ENCODE measurements at places on chromosomes 1 and 21.
A peak's percentile ranks its signal among the peaks of the same experiment; 100 is the strongest.

DNA sequence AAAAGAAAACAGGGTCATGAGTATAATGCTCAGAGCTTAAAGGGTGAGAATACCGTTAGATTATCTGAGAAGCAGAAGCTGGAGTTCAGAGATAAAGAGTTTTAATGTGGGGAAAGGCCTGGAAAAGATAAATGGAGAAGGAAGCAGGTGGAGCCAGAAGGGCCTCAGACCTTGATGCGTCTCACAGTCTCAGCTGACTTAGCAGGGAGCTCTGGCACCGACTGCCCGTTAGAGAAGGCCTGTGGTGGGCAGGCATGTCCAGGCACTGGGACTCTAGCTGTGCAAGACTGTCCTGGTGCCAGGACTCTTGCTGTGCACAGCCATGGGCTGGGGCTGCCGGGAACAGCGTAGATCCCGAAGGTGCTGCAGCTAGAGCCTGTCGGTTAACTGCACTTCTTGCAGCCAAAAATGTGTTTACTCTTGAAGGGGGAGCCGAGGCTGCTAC is 3.8 kb upstream of the SLAMF9 start:
- H3K4me3 ChIP-seq, result no peak overlapping the region
- no peak overlapping the region for H3K27ac ChIP-seq
- DNase-seq, result no peak
- H3K27me3 ChIP-seq, result peaks cover 31% of the 10 kb centered on the region

GRCh38 chr1:230356190-230356589 is 69.9 kb downstream of the PGBD5 start:
- H3K4me3 ChIP-seq, result no peak overlapping the region
- no peaks in the 10 kb centered on the region for H3K36me3 ChIP-seq
- no peaks in the 10 kb centered on the region for H3K4me1 ChIP-seq
- no peaks in the 10 kb centered on the region for H3K27me3 ChIP-seq

DNA sequence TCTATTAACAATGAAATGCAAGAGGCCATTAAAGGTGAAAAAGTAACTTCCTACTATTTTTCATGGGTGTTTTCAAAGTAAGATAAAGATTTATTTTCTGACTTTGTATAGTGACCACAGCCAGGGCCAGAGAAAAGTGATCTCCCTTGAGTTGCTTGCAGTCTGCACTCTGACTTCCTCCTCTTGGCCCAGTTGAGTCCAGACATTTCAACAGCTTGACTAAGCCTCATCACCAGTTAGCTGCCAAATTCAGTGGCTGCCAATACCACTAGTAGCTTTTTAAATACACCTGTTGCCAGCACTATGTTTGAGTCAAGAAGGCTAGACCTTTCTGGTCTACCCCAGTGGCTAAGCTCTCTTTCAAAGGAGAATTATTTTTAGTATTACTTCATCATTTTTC is 3.7 kb upstream of the NEK7 start:
- peaks cover 13% of the 10 kb centered on the region for H3K4me1 ChIP-seq
- H3K4me3 ChIP-seq, result no peak overlapping the region
- H3K27ac ChIP-seq, result no peak overlapping the region
- no peak for DNase-seq

- H3K4me1 ChIP-seq, result peaks cover 13% of the 10 kb centered on the region
- H3K27me3 ChIP-seq, result peaks cover 18% of the 10 kb centered on the region
- DNase-seq, result no peak
- peak overlapping the region; percentile 92 for H3K27ac ChIP-seq
These were observed 163.2 kb upstream of the COL6A1 start for GRCh38 chr21:45818276-45818903.

GRCh38 chr1:107788206-107789202 is 176.5 kb downstream of the VAV3 start:
- no peaks in the 10 kb centered on the region for H3K36me3 ChIP-seq
- no peak for DNase-seq
- peak overlapping the region; percentile 74 for H3K4me3 ChIP-seq

DNA sequence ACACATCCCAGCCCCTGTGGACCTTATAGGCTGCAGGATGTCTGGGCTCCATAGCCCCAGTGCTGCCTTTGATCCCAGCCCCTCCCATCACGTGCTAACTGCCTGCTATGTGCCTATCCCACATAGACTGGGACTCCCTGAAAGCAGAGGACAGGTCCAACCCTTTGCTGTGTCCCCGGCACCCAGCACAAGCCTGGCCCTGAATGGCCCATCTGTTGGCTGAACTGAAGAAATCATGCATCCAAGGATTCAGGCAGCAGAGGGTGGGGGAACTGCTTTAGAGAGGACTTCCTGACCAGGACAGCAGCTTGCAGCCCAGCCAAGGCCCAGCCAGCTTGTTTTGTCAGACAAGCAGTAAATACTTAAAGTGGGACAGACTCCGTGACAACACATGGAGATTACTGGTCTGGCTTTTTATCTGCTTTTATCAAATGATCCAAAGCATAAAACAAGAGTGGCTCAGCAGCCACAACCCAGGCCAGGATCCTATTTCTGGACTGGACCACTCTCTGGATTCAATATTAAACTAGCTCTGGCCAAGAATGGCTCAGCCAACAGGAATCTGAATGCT is 69.3 kb downstream of the GLIS1 start:
- H3K27ac ChIP-seq, result no peak overlapping the region
- no peak for DNase-seq
- no peaks in the 10 kb centered on the region for H3K27me3 ChIP-seq
- no peaks in the 10 kb centered on the region for H3K4me1 ChIP-seq
- no peak overlapping the region for H3K4me3 ChIP-seq
- no peaks in the 10 kb centered on the region for H3K36me3 ChIP-seq

- H3K4me3 ChIP-seq, result no peak overlapping the region
- H3K4me1 ChIP-seq, result no peaks in the 10 kb centered on the region
- DNase-seq, result no peak
- no peaks in the 10 kb centered on the region for H3K36me3 ChIP-seq
These were observed 47.2 kb downstream of the KLHDC7A start for GRCh38 chr1:18527921-18528320.

GRCh38 chr1:231207437-231207836 is 33.6 kb upstream of the GNPAT start:
- no peak overlapping the region for H3K4me3 ChIP-seq
- no peaks in the 10 kb centered on the region for H3K4me1 ChIP-seq
- DNase-seq, result no peak
- H3K27me3 ChIP-seq, result peaks cover 8% of the 10 kb centered on the region

DNA sequence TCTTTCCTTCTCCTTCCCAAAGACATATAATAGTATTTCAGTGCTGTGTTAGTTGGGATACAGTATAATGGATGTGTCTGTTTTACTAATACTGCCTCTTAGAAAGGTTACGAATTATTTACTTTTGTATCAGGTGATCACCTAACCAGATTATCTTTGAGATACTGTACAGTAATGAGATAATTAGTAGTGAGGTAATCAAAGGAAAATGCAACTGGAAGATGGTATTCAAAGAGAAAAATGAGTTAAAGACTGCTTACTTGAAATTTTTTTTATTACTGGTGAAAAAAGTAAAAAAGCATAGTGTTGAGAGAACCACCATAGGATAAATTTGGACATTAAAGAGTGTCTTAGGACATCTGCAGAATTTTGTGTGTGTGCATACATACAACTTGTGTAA is 10.9 kb downstream of the SMG7 start:
- H3K36me3 ChIP-seq, result no peaks in the 10 kb centered on the region
- no peak overlapping the region for H3K27ac ChIP-seq
- peaks cover 64% of the 10 kb centered on the region for H3K4me1 ChIP-seq
- no peaks in the 10 kb centered on the region for H3K27me3 ChIP-seq
- no peak overlapping the region for H3K4me3 ChIP-seq

DNA sequence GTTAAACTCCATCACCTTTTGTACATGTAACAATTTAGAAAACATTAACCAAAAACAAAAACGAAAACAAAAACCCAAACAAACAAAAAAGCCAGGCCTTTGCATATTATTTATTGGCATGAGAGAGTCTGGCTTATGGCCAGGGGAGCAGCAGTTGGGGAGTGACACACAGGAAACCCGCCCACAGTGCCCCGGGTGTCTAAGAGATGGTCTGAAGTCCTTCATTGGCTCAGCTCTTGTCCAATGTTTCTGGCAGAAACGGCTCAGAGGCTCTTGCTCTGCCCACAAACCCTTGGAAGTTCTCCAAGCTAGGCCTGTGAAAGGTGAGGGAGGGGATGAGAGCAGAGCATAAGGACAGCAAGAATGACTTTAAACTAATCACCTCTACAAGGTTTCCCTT is 131.5 kb downstream of the CNIH3 start:
- H3K4me1 ChIP-seq, result no peaks in the 10 kb centered on the region
- no peak overlapping the region for H3K27ac ChIP-seq
- no peak overlapping the region for H3K4me3 ChIP-seq
- no peak for DNase-seq
- H3K36me3 ChIP-seq, result no peaks in the 10 kb centered on the region

DNA sequence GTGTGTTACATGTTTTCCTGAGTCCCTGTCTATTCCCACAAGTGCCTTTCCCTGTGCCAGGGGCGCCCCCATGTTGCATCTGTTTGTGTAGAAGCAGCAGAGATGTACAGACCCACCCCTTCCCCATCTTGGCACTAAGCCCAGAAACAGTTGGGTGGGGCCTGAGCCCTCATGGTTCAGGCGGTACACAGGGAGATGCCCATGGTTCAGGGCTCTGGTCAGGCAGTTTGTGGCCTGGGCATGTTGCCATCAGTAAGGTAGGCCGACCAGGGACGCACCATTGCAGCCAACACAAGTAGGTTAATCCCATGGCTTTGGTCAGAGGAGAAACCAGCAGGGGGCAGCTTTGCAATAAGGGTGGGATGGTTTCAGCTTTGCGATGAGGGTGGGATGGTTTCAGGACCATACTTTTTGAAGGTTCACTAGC is 914 bp upstream of the ADGRB2 start:
- H3K4me3 ChIP-seq, result peak overlapping the region; percentile 72
- peaks cover 3% of the 10 kb centered on the region for H3K27me3 ChIP-seq
- peaks cover 18% of the 10 kb centered on the region for H3K4me1 ChIP-seq
- no peak for DNase-seq

Data from natural killer cell treated with Interleukin-12 subunit alpha and Interleukin-12 subunit beta and Interleukin-15 and Interleukin-18, amount 100 ng/mL, for 72 hours (primary cell).